ENCODE measurements at places on chromosomes 2 and 18.

DNA sequence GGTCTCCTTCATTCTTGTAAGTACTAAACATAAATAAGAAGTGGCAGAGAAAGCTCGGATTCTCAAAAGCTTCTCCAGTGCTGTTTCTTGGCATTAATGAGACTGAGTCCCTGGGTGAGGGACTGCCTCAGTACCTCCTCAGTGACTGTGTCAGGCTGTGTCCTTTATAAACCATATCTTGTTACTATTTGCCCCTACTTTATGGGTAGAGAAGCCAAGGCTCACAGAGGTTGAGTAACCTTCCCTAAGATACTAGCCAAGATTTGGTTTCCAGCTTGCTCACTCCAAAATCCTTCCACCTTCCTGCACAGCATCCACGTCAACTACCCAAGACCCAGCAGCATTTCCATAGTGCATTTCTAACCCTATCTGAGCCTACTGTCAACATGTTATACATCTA, 55.6 kb downstream of the THUMPD2 start:
- no peak for DNase-seq

GRCh38 chr2:163662141-163662780, 73.5 kb downstream of the FIGN start:
- DNase-seq = no peak

DNA sequence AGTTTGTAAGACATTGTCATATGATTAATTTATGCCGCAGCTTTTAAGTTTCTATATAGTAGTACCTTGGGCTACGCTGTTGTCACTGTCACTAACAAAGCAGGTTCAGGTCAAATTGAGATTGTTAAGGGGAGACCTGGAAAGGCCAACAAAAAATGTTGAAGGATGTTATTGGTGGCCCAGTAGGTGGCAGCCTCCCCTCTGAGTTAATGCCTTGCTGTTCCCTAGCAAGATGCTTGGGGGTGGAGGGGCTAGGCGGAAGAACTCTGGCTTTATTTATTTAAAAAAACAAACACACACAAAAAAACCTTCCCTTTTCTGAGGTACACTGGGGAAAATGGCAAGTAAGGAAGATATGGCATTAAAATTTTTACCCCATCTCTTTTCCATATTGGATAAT, 128.3 kb upstream of the ATP5MC3 start:
- peak; percentile 28 for DNase-seq

DNA sequence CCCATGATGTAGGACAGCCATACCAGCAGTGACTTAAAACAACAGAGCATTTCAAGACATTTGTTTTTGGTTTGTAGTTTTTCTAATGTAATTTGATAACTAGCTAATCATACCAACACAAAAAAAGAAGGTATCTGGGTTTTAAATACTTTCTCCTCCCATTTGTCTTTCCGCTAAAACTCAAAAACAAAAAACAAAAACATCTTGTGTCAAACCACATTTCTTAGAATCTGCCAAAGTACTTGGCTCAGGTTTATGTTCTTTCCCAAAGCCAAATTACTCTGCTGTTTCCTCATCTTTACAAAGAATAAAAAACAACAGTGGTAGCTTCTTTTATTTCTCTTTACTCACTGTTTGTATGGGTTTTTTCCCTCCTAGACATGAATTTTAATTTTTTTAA, 71.5 kb downstream of the GREB1L start:
- no peak for DNase-seq

DNA sequence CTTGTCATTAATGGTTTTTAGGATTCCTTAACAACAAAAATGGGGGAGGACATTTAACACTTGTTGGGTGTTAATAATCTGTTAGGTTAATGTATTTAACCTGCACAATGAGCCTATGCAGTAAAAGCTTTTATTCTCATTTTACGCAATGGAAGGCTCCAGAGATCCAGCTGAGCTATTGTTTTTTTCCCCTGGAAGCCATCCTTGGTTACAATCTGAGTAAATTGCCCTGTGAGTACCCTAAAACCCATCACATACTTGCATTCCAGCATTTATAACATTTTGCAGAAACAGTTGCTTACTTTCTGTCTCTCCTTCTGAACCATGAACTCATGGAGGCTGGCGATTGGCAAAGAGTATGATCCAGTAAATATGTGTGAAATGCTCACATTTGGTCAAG, 30.2 kb upstream of the DOCK10 start:
- no peak for DNase-seq

DNA sequence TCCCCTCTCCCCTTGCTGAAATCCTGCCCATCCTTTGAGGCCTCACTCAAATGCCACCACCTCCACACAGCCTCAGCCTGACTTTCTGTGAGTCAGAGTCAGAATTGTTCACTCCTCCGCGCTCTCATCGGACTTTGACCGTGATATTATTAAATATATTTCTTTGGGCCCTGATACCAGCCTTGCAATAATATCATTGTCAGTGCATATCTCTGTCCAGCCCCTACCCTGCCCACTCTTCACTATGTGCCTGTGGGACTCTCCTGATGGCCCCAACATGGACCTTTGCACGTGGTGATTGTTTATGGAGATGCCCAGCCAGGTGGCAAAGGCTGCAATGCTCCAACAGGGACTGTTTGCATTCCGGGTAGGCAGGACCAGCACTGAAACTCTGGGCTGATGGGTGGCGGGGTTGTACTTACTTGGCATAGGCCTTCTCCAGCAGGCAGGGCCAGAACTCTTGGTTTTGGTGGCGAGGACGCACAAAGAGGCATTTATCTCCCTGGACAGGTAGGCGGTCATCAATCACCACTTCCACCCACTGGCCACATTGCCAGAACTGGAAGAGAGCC, 37.3 kb downstream of the CAPN13 start:
- no peak for DNase-seq

DNA sequence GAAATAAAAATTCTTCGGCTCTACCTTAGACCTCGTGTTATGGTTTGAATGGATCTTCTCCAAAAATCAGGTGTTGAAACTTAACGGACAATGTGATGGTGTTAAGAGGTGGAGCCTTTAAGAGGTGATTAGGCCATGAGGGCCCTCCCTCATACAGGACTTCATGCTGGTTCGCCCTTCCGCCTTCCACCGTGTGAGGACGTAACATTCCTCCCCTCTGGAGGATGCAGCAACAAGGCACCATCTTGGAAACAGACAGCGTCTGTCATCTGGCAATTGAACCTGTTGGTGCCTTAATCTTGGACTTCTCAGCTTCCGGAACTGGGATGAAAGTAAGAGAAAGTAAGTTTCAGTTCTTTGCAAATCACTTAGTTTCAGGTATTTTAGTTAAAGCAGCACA, 126.3 kb upstream of the SPRED2 start:
- no peak for DNase-seq

- peak; percentile 80 for DNase-seq
Measured at GRCh38 chr18:25284861-25285550, 67.0 kb downstream of the ZNF521 start.

GRCh38 chr2:189798312-189799029, 14.2 kb downstream of the PMS1 start:
- no peak for DNase-seq

DNA sequence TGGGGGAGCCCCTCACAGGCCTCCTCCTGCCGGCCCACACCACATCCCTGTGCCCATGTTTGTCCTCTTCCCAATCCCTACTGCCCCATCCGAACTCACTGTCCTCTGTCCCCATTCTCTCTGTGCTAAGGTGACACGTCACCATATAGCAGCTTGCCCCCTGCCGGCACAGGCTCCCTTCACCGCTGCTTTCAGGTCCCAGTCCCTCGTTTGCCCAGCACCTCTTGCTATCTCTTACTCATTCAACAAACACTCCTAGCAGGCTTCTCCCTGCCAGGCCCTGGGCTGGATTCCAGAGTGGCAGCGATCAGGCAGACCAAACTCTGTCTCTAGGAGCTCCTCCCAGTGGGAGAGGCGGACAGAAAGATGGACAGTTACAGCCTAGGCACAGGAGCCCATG, 74.3 kb downstream of the TFCP2L1 start:
- DNase-seq = no peak

DNA sequence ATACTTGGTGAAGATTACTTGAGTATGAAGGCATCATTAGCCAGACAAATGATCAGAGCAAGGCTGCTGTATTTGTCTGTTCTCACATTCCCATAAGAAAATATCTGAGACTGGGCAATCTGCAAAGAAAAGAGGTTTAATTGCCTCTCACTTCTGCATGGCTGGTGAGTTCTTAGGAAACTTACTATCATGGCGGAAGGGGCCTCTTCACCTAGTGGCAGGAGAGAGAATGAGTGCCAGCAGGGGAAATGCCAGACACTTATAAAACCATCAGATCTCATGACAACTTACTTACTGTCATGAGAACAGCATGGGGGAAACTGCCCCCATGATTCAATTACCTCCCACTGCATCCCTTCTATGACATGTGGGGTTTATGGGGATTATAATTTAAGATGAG, 452.3 kb downstream of the GALR1 start:
- DNase-seq = no peak

DNA sequence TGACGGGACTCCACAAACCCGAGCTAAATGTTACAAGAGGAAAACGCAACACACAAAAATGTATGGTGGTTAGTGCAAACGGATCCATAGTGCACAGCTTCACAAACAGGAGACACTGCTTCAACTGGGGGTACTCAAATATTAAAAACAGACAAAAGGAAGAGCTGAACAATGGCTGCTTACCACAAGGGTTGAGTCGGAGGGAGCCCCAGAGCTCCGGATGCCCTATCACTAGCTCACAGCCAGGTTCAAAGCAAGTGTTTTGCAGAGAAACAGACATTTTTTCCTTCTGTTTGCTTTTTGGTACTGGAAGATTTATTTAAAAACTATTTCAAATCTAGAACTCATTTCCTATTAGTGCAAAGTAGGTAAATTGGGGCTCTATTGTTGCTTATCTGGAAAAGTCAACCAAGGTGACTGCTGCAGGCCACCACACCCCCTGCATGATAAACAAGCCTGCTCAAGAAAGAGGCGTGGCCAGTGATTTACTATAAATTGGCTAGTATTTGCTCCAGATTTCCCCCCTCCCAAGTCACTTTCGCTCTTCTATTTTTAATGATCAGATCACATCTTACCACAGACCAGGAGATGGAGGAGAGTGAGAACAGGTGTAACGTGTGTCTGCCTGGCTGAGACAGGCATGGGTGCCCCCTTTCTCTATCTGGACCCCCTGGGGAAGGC, 46.5 kb downstream of the ZAP70 start:
- no peak for DNase-seq

DNA sequence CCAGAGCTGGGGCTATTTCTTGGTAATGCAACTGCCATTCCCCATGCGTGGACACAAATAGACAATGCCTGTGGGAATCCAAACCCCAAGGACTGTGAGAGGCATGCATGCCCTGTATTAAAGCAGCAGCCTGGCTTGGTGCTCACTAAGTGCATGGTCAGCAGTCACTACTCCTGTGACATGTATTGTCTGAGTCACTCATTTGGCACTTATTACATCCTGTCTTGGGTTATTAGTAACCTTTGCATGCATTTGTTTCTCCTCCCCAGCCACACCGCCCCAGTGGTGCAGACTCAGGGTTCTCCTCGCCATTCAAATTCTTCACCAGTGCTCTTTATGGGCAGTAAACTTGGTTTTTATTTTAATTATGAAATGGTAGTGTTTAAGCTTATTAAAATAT, 30.2 kb downstream of the PRKCE start:
- no peak for DNase-seq

GRCh38 chr2:216404010-216404618, 8.2 kb upstream of the SMARCAL1 start:
- DNase-seq = no peak

DNA sequence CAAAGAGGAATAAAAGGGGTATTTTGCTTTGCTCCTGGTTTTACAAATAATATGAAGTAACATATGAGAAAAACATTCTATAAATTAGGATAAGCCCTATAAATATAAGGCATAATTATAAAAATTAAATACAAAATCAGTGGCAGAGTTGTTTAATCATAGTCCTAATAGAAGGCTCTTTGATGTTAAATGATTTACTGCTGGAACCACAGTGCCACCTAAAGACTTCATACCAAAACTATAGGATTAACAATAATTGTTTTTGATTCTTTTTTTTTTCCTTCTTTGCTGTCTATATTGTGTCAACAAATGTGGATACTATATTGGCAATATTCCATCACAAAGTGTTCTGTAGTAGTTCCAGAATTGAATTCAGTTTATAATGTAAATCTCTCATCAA, 837.7 kb upstream of the SLC39A10 start:
- no peak for DNase-seq

DNA sequence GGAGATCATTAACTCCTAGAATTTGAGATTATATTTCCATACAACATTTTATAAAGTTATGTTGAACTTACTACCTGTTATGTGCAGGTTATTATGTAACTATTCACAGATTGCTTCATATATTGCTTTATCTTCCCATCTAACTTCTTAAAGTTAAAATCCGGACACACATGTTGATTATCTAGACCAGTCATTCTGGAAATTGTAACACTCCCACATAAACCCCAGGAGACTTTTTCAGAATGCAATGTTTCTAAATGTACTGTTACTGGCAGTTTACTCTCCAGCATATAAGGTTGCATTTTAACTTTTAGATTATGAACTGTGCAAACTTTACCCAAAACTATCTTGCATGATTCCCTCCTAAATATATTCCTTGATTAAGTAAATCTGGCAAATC, 70.5 kb upstream of the FAM117B start:
- DNase-seq = no peak

- no peak for DNase-seq
Measured at GRCh38 chr2:148560496-148560895, 84.1 kb upstream of the EPC2 start.

GRCh38 chr2:46162329-46163097, 134.7 kb upstream of the EPAS1 start:
- DNase-seq = no peak

DNA sequence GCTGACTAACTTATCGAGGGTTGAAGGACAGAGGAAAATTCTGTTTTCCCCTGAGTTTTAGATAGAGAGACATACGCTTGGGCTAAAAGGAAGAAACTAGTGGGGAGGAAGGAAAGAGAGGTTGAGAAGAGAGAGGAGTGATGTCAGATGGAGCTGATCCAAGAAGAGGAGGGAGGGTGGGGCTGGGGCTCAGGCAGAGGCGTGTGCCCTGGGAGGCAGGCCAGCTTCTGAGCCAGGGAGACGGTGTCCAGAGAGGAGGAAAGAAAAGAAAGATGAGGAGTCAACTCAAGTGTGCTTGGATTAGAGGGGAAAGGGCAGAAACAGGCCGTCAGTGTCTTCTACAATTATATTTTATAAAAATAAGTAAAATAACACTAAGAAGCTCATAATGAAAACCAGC, 56.2 kb downstream of the EMILIN2 start:
- no peak for DNase-seq

Data from DMS79 (cell line).